Stimulated activated CD8-positive, alpha-beta memory T cell treated with anti-CD3 and anti-CD28 coated beads, Interleukin-12 subunit alpha, Interleukin-12 subunit beta, amount 100 ng/mL, for 1 hour (primary cell): ENCODE measurements at places on chromosomes 4 and X.

- no peak for DNase-seq
Observed at GRCh38 chr4:7189066-7189465, 3.3 kb upstream of the SORCS2 start.

GRCh38 chrX:107725761-107726555, 49.6 kb downstream of the TSC22D3 start:
- DNase-seq = no peak

GRCh38 chr4:85166318-85166717, 199.8 kb upstream of the WDFY3 start:
- no peak for DNase-seq

DNA sequence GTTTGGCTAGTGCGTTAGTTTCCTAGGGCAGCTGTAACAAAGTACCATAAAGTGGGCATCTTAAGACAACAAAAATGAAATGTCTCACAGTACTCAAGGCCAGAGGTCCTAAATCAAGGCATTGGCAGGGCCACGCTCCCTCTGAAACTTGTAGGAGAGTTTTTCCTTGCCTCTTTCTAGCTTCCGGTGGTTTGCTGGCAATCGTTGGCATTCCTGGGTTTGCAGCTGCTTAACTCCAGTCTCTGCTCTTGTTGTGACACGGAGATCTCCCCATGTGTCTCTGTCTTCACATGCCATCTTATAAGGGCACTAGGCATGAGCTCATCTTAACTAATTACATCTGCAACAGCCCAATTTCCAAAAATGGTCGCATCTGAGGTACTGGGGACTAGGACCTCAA, 362.0 kb upstream of the BOD1L1 start:
- no peak for DNase-seq

DNA sequence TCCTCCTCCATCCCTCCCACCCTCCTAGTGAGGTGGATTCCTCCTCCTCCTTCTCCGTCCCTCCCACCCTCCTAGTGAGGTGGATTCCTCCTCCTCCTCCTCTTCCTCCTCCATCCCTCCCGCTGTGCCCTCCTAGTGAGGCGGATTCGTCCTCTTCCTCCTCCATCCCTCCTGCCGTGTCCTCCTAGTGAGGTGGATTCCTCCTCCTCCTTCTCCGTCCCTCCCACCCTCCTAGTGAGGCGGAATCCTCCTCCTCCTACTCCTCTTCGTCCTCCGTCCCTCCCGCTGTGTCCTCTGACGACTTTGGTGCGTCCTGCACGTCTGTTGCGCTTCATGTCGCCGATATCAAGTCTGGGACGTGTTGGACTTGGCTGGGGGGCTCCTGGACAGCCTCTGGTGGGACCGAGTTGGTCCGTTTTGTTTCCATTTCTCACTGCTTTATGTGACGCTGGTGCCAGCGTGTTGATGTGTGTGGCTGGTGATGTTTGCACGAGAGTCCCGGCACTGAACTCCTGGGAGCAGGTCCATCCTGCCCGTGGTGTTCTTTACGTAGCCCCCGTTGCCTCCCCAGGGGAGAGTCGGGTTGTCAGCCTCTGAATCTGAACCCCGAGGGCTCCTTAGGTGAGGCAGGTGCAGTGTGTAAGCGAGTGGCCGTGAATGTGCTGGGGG, 5.4 kb downstream of the AKAP17A start:
- DNase-seq = no peak

DNA sequence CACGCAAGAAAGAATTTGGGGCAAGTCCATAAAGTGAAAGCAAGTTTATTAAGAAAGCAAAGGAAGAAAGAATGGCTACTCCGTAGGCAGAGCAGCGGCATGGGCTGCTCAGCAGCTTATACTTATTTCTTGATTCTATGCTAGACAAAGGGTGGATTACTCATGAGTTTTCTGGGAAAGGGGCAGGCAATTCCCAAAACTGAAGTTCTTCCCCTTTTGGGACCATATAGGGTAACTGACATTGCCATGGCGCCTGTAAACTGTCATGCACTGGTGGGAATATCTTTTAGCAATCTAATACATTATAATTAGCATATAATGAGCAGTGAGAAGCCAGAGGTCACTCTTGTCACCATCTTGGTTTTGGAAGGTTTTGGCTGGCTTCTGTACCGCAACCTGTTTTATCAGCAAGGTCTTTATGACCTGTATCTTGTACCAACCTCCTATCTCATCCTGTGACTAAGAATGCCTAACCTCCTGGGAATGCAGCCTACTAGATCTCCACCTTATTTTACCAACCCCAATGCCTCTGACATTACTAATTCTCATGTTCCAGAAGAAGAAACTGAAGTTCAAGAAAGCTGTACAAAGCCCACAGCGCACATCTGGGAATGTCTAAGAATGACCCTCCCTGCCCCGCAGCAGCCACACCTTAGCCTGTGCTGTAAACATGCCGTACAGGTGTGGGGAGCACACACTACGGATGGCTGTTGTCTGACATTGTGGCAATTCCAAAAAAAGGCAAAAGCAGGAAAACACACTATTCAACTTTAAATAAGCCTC, 18.6 kb downstream of the RXFP1 start:
- no peak for DNase-seq

DNA sequence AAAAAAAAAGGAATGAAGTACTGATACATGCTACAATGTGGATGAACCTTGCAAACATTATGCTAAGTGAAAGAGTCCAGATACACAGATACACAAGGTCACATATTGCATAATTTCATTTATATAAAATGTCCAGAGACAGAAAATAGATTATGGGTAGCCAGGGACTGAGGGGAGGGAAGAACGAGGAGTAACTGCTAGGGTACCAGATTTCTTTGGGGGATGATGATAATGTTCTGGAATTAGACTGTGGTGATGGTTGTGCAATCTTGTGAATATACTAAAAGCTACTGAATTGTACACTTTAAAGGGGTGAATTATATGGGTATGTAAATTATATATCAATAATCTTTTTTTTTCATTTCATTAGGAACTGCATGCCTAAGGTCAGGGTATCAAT, 20.8 kb upstream of the AP1AR start:
- no peak for DNase-seq

- DNase-seq = no peak
Observed at GRCh38 chr4:3328814-3329663, 36.2 kb downstream of the RGS12 start.

DNA sequence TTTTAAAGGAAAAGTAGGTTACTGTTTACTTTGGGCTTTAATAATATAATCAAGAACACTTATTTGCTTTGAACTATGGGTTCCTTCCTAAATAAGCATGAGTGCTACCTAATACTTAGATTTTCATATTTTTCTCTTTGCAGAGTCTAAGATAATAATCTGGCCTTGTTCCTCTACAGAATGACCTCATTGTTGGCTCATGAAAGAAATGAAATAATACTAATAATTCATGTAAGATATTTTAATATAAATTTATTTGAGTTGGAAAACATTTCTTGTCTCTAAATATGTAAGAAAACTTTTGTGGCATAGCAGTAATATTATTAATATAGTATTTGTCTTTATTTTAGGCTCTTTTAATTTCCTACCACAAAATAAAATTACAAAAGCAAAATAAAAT, 601.3 kb downstream of the IQCM start:
- no peak for DNase-seq

GRCh38 chr4:70743731-70744130, 22.0 kb downstream of the RUFY3 start:
- DNase-seq = no peak

DNA sequence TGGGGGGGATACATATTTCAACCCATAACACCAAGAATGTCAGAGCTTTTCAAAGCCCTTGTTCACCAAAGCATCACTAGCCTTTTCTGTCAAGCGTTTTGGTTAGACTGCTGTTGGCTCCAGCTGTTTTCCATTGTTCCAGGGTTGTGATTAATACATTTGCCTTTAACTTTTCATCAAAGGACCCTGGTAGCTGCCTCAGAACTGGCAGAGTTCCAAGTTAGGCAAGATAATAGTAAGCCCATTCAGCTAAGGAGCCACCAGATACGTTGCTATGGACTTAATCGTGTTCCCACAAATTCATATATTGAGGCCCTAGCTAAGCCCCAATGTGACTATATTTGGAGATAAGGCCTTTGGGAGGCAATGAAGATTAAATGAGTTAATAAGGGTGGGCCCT, 37.1 kb downstream of the ENOPH1 start:
- no peak for DNase-seq

GRCh38 chr4:16157609-16158503, 68.4 kb downstream of the TAPT1 start:
- no peak for DNase-seq

GRCh38 chr4:173647902-173648301, 117.9 kb upstream of the HAND2 start:
- DNase-seq = no peak

GRCh38 chr4:47831026-47831679, 6.7 kb downstream of the CORIN start:
- no peak for DNase-seq

DNA sequence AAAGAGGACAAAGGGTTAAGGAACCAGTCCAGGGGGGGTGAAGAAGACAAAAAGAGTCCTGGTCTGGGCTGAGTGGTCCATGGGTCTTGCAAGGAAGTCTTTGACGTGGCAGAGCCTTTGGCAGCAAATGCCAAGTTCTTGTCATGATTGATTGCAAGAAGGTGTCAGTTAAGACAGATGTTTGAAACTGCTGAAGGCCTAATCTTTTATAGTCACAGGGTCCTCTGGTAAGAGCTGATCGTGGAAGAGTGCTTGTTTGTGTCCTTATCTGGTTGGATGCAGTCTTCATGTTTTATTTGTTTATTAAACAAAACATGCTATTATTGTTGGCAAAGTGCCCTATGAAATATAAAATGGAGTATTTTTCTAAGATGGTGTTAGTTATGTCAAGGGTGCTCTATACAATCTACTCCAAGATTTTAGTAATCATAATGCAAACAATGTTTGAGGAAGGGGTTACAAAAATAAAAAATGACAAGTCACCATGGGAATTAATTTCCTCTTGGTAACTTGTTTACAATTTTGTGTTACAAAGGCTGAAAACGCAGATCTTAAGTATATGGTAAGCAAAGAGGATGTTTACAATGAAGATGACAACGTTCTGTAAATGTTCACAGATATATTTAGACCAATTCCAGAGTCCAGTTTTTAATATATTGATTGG, 85.9 kb downstream of the MAGED4 start:
- DNase-seq = no peak

GRCh38 chr4:105998171-105999063, 103.1 kb downstream of the NPNT start:
- no peak for DNase-seq

DNA sequence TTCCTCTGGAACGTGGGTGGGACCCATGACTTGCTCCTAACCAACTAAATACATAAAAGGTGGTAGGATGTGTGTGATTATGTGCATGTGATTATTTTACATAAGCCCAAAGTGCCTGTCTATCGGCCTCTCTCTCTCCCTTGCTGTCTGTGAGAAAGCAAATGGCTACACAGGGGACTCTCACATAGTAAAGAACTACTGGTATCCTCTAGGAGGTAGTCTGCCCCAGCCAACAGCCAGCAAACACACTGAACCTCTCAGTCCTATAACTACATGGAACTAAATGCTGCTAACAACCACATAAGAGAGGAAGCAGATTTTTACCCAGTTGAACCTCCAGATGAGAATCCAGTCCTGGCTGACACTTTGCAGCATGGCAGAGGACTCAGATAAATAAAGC, 1249.4 kb downstream of the ADGRL3 start:
- DNase-seq = no peak

DNA sequence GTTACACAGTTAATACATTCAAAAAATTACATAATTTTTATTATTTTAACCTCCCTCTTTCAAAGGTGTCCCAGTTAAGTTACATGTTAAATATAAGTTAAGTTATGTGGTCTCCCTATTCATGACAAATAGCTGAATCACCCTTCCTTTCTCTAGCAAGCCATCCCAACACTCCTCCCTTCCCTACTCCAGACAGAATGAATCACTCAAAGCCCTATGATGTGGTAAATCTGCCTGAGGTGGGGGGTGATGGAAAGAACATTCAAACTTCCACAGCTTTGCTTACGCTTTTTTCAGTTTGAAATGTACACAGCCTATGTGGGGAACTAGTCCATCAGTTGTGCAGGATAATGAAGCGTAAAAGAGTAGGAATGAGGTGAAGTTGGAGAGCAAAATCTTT, 90.2 kb downstream of the CXCL13 start:
- DNase-seq = no peak

- no peak for DNase-seq
Observed at GRCh38 chr4:40471923-40472322, 136.8 kb downstream of the CHRNA9 start.

GRCh38 chrX:136496186-136496763, 1.1 kb upstream of the HTATSF1 start:
- no peak for DNase-seq

DNA sequence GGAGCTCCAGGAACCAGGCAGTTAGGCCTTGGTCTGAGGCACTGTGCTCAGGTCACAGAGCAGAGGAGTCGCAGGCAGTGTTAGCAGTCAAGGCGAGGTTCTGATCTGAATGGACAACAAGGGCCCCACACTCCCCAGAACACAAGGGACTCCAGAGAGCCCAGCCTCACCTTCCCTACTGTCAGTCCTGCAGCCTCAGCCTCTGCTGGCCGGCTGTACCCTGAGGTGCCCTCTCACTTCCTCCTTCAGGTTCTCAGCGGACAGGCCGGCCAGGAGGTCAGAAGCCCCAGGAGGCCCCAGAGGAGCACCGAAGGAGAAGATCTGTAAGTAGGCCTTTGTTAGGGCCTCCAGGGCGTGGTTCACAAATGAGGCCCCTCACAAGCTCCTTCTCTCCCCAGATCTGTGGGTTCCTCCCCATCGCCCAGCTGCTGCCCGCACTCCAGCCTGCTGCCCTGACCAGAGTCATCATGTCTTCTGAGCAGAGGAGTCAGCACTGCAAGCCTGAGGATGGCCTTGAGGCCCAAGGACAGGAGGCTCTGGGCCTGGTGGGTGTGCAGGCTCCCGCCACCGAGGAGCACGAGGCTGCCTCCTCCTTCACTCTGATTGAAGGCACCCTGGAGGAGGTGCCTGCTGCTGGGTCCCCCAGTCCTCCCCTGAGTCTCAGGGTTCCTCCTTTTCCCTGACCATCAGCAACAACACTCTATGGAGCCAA, 26.2 kb downstream of the MAGEA9 start:
- no peak for DNase-seq

GRCh38 chrX:135596495-135596894, 76.0 kb downstream of the INTS6L start:
- DNase-seq = peak; percentile 13

- no peak for DNase-seq
Observed at GRCh38 chr4:75920327-75920726, 18.1 kb upstream of the PPEF2 start.

- no peak for DNase-seq
Observed at GRCh38 chr4:102543030-102543928, 42.1 kb downstream of the NFKB1 start.

- DNase-seq = no peak
Observed at GRCh38 chr4:1410491-1411325, 4.5 kb upstream of the NKX1-1 start.

GRCh38 chr4:30380404-30380998, 339.7 kb upstream of the PCDH7 start:
- no peak for DNase-seq

GRCh38 chrX:110745288-110745687, 50.3 kb downstream of the CHRDL1 start:
- DNase-seq = no peak

DNA sequence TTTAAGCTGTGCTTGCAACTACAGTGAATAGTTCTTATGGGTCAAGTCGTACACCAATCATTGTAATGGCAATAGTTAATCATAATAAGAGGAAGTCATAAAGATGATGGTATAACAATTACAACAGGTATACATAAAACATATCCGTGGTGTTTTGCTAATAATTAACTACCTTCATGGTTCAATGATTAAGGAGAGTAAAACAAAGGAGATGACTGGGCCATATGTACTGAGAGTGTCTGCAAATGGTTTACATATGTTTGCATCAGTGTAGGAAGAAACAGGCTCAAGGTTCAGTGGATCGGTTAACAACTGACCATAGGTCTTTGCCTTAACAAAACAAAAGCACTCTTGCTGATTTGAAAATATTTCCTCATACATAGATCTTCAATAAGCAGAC, 253.0 kb downstream of the COX7B2 start:
- no peak for DNase-seq
